ENCODE measurements at places on chromosomes 7 and 10. TPM values are rescaled to one million over a fixed set of nuclear protein-coding genes. Genes with fewer than 3 reads are reported as not detected.

Gene ATG9B
- 3.5 TPM for total RNA-seq

Gene PTEN
- 31.9 TPM for total RNA-seq

- DNase-seq: no peak
Observed at GRCh38 chr7:44267719-44268421, 57.5 kb downstream of the CAMK2B start.

Gene CRYGN
- 0.21 TPM for total RNA-seq

GRCh38 chr10:73889014-73889413 lies 14.7 kb upstream of the CAMK2G start:
- peak; percentile 68 for DNase-seq

- DNase-seq: peak; percentile 92
Observed at GRCh38 chr7:139109188-139109982, at the start of gene ZC3HAV1. Gene ZC3HAV1 (minus strand): TSS chr7:139109720. CDS start chr7:139109331, 389 bp downstream.

- no peak for DNase-seq
Observed at GRCh38 chr7:124934841-124935240, 5.2 kb upstream of the POT1 start.

Gene SLC18A3
- not detected for total RNA-seq

DNA sequence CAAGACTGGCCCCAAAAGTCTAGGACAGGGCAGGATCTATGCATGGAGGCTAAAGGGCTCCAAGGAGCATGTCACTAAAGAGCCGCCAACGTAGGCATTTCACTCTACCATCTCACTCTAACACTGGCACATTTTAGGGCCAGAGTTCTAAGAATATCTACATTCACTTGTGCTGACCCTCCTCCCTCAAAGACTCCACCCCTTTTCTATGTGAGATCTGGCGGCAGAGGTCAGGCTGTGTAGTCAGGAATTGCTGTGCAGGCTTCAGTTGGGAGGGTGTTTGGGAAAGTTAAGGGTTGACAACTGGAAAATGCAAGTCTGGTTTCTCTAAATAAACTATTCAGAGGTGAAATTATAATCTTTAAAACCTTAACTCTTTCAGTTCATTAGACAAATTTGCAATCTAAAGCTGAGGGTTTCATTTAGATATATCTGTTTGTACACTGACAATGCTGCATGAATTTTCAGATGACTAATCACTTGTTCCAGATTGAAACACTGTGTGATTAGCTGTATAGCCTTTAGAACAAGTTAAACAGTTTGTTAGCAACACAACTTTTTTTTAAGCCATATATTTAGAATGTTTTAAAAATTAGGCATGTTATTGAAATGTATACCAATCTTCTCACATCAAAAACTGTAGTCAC lies 18.2 kb downstream of the LMOD2 start:
- DNase-seq: no peak

Gene ENKUR
- not detected for total RNA-seq

- no peak for DNase-seq
Observed at GRCh38 chr10:24128066-24128730, 80.7 kb upstream of the KIAA1217 start.

GRCh38 chr10:11446133-11446532 lies 165.3 kb downstream of the USP6NL start:
- no peak for DNase-seq

GRCh38 chr7:26916336-26916735 lies 51.9 kb upstream of the SKAP2 start:
- no peak for DNase-seq

GRCh38 chr10:118568327-118568848 lies 27.1 kb downstream of the PRLHR start:
- peak; percentile 45 for DNase-seq

Gene LFNG
- total RNA-seq: 33.1 TPM

GRCh38 chr10:72087392-72087968 lies 871 bp downstream of the SPOCK2 start:
- peak; percentile 64 for DNase-seq

Gene SORCS3
- not detected for total RNA-seq

Gene STK31
- total RNA-seq: not detected

Gene SUN3
- not detected for total RNA-seq

GRCh38 chr7:151114151-151115090 lies 28.1 kb downstream of the AGAP3 start:
- no peak for DNase-seq

Gene CLIP2
- 2.7 TPM for total RNA-seq

Data from activated CD4-positive, alpha-beta memory T cell treated with anti-CD3 and anti-CD28 coated beads for 36 hours (primary cell).